ENCODE measurements at places on chromosomes 1 and 21. TPM values are rescaled to one million over a fixed set of nuclear protein-coding genes. Genes with fewer than 3 reads are reported as not detected.

Gene TRIM33
- total RNA-seq: 36.7 TPM

DNA sequence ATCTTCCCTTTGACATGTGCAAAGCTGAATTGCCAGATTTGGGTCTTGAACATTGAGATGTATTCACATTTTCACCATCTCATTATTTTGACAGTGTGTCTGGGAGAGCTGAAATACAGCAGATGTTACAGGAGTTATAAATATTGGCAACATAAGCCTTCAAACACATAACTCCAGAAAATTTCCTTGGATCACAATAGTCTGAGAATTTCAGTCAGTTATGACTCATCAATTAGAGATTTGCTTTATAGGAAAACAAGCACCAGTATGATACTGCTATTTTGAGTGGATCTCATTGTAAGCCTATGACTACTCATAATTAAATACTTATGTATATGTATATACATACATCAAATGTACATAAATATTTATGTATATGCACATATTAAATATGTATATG, 1171.8 kb downstream of the AMY1C start:
- no peak for DNase-seq

Gene AADACL3
- total RNA-seq: not detected

DNA sequence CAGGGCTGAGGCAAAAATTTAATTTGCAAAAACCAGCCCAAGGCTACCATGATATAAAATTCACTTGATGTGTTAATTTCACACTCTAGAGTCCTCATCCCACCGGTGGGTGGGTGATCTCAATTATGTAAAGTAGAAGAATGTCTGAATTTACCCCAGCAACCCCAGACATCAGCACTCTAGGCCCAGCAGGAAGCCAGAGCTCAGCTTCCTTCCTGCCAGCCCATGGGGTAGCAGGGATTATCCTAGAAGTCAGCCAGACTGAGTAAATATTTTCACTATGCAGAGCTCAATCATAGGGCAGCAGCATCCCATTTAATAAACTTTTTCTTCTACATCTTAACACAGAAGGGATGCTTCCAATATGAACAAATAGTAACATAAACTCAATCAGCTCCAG, 71.0 kb downstream of the SIPA1L2 start:
- no peak for DNase-seq

Gene RAB7B
- 18.7 TPM for total RNA-seq

GRCh38 chr1:155706139-155706538, 17.2 kb downstream of the DAP3 start:
- DNase-seq: no peak

DNA sequence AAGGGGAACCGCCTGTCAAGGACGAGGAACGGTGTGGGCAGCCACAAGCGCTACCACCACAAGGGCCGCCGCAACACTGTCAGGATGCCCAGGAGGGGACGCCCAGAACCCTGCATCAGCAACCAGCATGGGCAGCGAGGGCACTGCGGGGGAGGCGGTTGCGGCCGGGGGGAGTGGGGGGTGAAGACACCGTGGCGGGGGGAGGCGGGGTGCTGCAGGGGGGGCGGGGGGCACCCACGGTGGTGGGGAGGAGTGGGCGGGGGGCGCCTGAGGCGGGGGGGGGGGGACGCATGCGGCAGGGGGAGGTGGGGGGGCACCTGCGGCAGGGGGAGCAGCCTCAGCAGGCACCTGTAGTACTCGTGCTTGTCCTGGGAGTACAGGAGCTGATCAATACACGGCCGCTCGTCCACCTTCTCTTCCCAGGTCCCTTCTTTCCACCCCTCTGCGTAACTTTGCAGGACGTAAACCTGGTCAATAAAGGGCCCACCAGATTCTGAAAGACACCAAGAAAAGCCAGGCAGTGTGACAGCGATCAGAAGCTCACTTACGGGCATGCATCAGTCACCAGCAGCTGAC, 4.6 kb downstream of the POFUT2 start:
- no peak for DNase-seq

DNA sequence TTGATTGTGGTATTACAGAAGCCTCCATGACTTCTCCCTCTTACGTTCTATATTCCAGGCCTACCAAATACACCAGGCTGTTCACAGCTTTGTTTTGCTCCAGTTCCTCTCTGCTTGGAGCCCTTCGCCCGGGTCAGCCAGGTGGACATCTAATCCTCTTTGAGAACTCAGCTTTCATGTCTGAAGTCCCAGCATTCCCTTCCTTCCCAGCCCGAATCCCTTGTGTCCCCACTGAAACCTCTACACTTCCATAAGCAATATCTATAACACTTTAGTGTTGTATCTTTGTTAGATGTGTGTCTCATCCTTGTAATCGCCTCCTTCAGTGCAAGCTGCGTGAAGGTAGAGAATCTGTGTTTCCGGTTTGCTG, 1.9 kb downstream of the RNF11 start:
- no peak for DNase-seq

DNA sequence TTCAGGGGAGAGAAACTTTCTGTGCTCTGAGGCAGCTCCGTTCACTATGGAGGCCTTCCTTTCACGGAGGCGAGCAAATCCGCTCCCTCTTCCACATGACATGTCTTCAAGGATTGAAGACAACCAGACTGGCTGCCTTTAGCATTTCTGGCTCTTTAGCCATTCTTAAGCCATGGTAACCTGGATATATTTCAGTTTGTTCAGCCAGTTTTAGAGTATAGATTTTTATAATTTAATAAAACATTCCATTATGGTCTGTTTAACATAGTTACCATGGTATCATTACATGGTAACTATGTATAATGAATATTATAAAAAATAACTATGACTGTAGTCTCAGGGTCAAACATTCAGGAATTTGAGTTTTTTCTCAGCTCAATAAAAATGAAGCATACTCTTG, 54.2 kb upstream of the NFIA start:
- DNase-seq: no peak

- DNase-seq: no peak
Observed at GRCh38 chr1:235430991-235431390, 63.8 kb downstream of the TBCE start.

- no peak for DNase-seq
Observed at GRCh38 chr1:230824551-230824918, 43.8 kb downstream of the C1orf198 start.

GRCh38 chr21:26801498-26801897, 43.7 kb downstream of the ADAMTS1 start:
- no peak for DNase-seq

Gene SHCBP1L
- total RNA-seq: not detected

DNA sequence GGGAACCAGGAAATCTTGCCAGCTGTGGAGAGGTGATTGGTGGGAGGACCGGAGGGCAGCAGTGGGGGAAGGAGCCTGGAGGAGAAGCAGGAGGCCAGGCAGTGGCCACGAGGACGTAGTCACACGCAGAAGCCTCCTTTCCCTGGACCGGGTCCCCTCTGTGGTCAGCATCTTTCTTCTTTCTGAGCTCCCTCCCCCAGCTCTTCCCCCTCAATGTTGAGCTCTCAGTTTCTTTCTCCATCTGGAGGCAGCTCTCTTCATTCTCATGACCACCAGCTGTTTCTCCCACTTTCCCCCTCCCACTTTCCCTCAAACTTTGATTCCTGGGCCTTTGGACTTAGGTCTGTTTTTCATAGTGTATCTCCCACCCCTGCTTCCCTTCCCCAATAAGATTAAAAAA, 18.3 kb downstream of the KIRREL1 start:
- DNase-seq: peak; percentile 26

GRCh38 chr1:115219927-115220326, 118.1 kb downstream of the NGF start:
- DNase-seq: no peak

- DNase-seq: no peak
Observed at GRCh38 chr1:227223171-227223806, 95.0 kb downstream of the CDC42BPA start.

Gene BMP8A
- total RNA-seq: 4.1 TPM

Gene MCOLN3
- 2.8 TPM for total RNA-seq

GRCh38 chr1:37722181-37723071, 30.1 kb downstream of the CDCA8 start:
- no peak for DNase-seq

DNA sequence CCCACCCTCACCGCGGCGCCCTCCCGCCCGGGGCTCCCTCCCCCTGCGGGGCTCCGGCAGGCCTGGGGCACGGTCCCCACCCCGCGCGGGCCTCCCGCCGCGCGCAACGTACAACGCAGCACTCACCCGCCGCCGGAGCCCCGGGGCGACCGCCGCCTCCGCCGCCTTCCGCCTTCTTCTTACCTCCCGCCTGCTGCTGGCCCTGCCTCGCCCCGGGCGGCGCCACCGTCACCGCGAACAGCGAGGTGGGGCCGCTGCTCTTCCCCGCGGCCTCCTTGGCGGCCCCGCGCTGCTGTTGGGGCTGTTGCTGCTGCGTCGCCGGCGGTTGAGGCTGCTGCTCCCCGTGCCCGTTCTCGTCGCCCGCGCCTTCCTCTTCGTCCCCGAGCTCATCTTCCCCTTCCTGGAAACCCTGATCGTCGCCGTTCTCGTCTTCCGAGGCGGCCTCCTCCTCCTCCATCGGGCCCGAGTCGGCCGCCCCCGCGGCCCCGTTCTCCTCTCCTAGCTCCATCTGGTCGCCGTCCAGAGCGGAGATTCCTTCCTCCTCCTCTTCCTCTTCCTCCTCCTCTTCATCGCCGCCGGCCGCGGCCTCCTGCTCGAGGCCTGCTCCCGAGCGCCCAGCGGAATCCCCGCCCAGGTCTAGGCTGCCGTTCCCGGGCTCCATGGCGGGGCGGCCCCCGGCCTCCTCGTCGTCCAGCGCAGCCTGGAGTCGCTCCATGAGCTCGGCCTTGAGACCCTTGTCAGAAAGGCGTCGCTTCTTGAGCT, 671 bp downstream of the HNRNPU start:
- DNase-seq: no peak

All from mucosa of gallbladder (tissue), 1 donor.